ENCODE measurements at places on chromosomes 6 and 20. TPM values are rescaled to one million over a fixed set of nuclear protein-coding genes. Genes with fewer than 3 reads are reported as not detected.

SLC22A3 gene
- total RNA-seq, result 31.5 TPM

DNA sequence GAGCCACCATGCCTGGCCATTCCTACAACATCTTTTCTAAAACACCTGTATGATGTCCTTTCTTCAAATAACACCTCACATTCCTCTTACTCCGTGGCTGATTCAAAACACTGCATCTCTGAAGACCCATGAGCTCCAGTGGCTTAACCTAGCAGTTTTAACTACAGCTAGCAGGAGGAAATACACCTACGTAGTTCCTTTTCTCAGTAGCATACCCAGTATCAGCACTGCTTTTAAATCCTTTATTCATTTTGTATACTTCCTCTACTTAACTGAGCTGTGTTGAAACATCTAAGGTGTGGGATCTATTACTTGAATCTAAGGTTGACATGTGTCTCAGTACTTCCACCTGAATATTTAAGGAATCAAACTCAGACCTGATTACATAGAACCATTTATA is 113.6 kb upstream of the CCDC28A start:
- H3K27ac ChIP-seq, result no peak overlapping the region
- peaks cover 29% of the 10 kb centered on the region for H3K4me1 ChIP-seq
- H3K36me3 ChIP-seq, result no peaks in the 10 kb centered on the region

GRCh38 chr6:107661291-107661690 is 162.8 kb downstream of the SCML4 start:
- H3K4me1 ChIP-seq, result peaks cover 58% of the 10 kb centered on the region
- no peak overlapping the region for H3K27ac ChIP-seq
- no peak overlapping the region for H3K4me3 ChIP-seq
- no peaks in the 10 kb centered on the region for H3K27me3 ChIP-seq
- DNase-seq, result no peak

- H3K4me1 ChIP-seq, result no peaks in the 10 kb centered on the region
- peaks cover 4% of the 10 kb centered on the region for H3K36me3 ChIP-seq
- DNase-seq, result no peak
- H3K27me3 ChIP-seq, result no peaks in the 10 kb centered on the region
- H3K27ac ChIP-seq, result no peak overlapping the region
- no peak overlapping the region for H3K4me3 ChIP-seq
These were observed 8.3 kb upstream of the CDH26 start for GRCh38 chr20:59949911-59950310.

- no peak for DNase-seq
- peaks cover 37% of the 10 kb centered on the region for H3K4me1 ChIP-seq
- H3K27me3 ChIP-seq, result peaks cover 25% of the 10 kb centered on the region
These were observed 338 bp downstream of the SRXN1 start for GRCh38 chr20:652615-653109.

DNA sequence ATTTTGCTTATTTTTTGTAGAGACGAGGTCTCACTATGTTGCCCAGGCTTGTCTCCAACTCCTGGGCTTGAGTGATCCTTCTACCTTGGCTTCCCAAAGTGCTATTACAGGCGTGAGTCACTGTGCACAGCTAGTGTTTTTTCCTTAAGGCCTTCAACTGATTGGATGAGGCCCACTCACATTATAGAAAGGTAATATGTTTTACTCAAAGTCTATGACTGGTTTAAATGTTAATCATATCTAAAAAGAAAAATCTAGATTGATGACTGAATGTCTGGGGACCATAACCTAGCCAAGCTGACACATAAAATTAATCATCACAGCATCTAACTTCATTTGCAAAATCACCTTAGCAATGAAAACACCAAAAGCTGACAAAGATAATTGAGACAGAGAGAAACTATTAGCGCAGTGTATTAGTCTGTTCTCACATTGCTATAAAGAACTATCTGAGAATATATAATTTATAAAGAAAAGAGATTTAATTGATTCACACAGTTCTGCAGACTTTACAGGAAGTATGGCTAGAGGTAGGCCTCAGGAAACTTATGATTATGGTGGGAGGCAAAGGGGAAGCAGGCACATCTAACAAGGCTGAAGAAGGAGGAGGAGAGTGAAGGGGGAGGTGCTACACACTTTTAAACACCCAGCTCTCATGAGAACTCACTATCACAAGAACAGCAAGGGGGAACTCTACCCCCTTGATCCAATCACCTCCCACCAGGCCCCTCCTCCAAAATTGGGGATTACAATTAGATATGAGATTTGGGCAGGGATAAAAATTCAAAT is 66.8 kb upstream of the ARHGAP18 start:
- no peaks in the 10 kb centered on the region for H3K36me3 ChIP-seq
- no peak overlapping the region for H3K4me3 ChIP-seq
- no peaks in the 10 kb centered on the region for H3K27me3 ChIP-seq
- DNase-seq, result no peak
- no peak overlapping the region for H3K27ac ChIP-seq
- H3K4me1 ChIP-seq, result peaks cover 6% of the 10 kb centered on the region

DNA sequence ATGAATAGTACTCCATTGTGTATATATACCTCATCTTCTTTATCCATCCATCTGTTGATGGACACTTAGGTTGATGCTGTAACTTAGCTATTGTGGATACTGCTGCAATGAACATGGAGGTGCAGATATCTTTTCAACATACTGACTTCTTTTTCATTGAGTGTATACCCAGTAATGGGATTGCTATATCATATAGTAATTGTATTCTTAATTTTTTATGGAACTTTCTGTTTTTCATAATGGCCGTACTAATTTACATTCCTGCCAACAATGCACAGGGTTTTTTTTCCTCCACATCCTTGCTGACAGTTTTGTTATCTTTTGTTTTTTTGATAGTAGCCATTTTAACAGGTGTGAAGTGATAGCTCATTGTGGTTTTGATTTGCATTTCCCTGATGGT is 5.2 kb downstream of the CCN2 start:
- H3K36me3 ChIP-seq, result peaks cover 20% of the 10 kb centered on the region
- DNase-seq, result no peak
- H3K27ac ChIP-seq, result no peak overlapping the region
- H3K27me3 ChIP-seq, result no peaks in the 10 kb centered on the region

DNA sequence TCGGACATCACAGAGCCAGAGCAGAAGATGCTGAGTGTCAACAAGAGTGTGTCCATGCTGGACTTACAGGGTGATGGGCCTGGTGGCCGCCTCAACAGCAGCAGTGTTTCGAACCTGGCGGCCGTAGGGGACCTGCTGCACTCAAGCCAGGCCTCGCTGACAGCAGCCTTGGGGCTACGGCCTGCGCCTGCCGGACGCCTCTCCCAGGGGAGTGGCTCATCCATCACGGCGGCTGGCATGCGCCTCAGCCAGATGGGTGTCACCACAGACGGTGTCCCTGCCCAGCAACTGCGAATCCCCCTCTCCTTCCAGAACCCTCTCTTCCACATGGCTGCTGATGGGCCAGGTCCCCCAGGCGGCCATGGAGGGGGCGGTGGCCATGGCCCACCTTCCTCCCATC is 11.4 kb upstream of the ZBTB9 start:
- DNase-seq, result no peak
- H3K36me3 ChIP-seq, result no peaks in the 10 kb centered on the region
- H3K27me3 ChIP-seq, result no peaks in the 10 kb centered on the region
- H3K4me1 ChIP-seq, result no peaks in the 10 kb centered on the region
- no peak overlapping the region for H3K4me3 ChIP-seq

MYLK4 gene
- total RNA-seq, result 0.15 TPM

DNA sequence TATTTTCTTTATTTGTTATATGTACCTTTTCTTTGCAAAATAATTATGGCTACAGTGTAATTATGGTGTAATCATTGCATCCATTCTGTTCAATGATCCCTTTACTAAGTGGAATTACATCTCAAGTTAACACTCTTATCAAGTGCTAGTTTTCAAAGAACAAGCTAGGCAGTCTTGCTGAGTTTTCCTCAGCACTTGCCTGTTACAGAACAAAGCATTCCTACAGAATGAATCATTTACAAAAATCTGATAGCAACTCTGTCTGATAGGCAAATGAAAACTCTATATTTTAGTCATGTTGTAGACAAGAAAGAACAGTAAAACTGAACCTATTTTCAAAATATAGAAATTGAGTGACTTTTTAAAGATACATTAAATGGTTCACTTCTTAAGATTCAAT is 109.8 kb upstream of the POU3F2 start:
- no peak overlapping the region for H3K27ac ChIP-seq
- DNase-seq, result peak; percentile 3
- H3K27me3 ChIP-seq, result no peaks in the 10 kb centered on the region
- H3K4me3 ChIP-seq, result no peak overlapping the region

RBPJL gene
- total RNA-seq, result not detected

- DNase-seq, result no peak
- H3K4me1 ChIP-seq, result peaks cover 18% of the 10 kb centered on the region
- H3K4me3 ChIP-seq, result no peak overlapping the region
- no peaks in the 10 kb centered on the region for H3K36me3 ChIP-seq
These were observed 385.6 kb downstream of the CDKAL1 start for GRCh38 chr6:20919677-20920385.

DNA sequence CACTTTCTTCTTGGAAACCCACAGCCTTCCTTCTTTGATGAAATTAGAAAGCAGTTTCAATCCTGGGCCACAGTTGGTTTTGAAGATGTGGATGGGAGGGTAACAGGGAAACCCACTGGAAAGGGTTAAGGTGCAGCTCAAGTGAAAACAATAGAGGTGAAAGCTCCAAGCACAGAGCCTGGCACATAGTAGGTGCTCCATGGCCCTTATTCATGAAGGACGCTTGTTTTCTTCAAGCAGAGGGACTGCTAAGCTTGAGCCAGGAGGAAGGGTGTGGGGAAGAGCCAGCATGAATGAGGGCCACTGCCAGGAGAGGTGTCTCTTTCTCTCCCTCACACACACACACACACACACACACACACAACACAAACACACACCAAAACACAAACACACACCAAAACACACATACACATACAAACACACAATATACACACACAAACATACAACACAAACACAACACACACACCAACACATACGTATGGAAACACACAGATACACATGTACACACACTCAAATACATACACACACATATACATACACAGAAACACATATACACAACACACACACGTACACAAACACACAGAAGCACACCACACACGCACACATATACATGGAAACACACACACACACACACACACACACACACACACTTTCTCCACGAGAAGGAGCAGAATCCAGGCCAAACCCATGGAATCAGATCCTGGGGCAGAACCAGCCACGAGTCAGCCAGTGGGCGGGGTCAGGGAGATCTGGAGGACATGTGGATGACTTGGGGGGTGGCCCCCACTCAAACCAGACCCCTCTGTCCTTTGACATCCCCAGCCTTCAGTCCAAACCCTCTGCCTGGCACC is 23.7 kb upstream of the RBPJL start:
- H3K27ac ChIP-seq, result no peak overlapping the region
- DNase-seq, result no peak
- no peaks in the 10 kb centered on the region for H3K4me1 ChIP-seq
- no peaks in the 10 kb centered on the region for H3K27me3 ChIP-seq

MEI4 gene
- total RNA-seq, result not detected

- DNase-seq, result no peak
- no peak overlapping the region for H3K4me3 ChIP-seq
- no peaks in the 10 kb centered on the region for H3K36me3 ChIP-seq
- H3K27me3 ChIP-seq, result no peaks in the 10 kb centered on the region
These were observed 101.5 kb downstream of the KHDC1L start for GRCh38 chr6:73123632-73124329.

DNA sequence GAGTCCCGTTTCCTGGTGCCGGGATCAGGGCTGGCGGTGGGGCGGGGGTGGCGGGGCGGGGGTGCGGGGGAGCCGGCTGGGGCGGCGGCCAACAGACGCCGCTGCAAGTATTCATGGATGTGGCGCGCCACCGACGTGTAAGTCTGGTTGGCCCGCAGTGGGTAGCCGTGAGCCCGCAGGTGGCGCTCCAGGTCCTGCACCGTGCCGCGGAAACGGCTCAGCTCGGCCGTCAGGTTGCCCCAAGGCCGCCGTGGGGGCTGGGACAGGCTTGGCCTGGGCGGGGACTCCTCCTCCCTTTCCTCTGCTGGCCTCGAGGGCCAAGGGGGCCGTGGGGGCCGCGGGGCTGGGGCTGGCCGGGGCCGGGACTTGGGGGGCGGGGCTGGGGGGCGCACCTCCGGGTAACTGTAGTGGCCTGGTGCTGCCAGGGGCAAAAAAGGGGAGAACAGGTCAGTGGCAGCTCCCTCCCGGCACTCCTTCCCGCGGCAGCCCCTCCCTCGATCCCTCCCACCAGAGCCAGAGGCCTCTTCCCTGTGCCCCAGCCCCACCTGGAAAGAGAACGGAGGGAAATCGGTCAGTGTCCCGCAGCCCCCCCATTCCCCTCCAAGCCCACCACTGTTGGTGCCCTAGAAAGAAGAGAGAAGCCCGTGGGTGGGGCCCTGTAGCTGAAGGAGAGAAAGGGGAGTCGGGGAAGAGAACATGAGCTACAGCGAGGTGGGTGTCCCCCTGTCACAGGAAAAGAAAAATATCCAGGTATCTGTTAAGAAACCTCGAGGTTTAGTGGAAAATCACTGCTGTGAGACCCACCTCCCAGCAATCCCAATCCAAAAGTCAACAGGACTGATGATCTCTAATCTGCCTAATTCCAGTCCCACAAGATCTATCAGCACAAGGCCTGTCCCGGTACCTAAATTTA is 21.3 kb downstream of the TNXB start:
- peaks cover 4% of the 10 kb centered on the region for H3K27me3 ChIP-seq
- no peak overlapping the region for H3K27ac ChIP-seq
- no peaks in the 10 kb centered on the region for H3K36me3 ChIP-seq
- peaks cover 41% of the 10 kb centered on the region for H3K4me1 ChIP-seq
- DNase-seq, result peak; percentile 82

OCSTAMP gene
- not detected for total RNA-seq

AVP gene
- not detected for total RNA-seq

HTR1E gene
- total RNA-seq, result not detected

DNA sequence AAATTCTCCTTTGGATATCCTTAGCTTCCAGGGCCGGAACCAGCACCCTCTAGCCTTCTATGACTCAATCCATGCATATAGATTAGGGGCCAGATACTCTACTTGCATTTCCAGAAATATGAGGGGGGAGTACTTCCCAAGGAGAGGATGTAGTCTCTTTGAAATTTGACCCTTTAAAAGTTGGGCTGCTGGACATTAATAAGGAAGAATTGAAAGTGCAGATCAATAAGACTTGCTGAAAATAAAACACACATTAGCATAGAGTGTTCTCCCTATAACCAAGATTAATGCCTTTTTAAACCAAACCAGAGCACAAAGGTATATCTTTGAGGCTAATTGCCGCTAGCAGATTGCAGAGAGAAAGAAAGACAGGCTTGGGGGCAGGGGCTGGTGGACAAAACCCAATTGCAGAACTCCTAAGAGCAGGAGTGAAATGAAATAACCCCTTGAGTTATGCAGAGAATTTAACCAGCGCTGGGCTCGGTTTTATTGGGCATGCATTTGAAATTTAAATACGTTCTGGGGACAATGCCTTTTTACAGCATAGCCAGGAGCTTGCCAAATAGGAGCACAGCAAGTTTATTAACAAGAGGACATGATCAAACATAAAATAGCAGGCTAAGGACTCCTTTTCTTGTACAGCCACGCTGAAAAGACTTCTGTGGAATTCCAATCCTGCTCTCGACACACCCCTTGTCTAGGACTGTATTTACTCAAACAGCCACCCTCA is 108.2 kb upstream of the SALL4 start:
- H3K4me3 ChIP-seq, result no peak overlapping the region
- no peaks in the 10 kb centered on the region for H3K36me3 ChIP-seq
- peaks cover 4% of the 10 kb centered on the region for H3K27me3 ChIP-seq
- no peaks in the 10 kb centered on the region for H3K4me1 ChIP-seq
- H3K27ac ChIP-seq, result no peak overlapping the region

GRCh38 chr6:41156001-41156400 is 1.9 kb upstream of the TREML1 start:
- no peaks in the 10 kb centered on the region for H3K36me3 ChIP-seq
- no peak overlapping the region for H3K27ac ChIP-seq
- peaks cover 1% of the 10 kb centered on the region for H3K27me3 ChIP-seq
- no peak overlapping the region for H3K4me3 ChIP-seq
- no peak for DNase-seq

All from HepG2 (cell line).